ENCODE measurements at places on chromosomes 2 and 18.

- DNase-seq: no peak
Measured at GRCh38 chr18:21330122-21330701, 88.2 kb downstream of the GREB1L start.

DNA sequence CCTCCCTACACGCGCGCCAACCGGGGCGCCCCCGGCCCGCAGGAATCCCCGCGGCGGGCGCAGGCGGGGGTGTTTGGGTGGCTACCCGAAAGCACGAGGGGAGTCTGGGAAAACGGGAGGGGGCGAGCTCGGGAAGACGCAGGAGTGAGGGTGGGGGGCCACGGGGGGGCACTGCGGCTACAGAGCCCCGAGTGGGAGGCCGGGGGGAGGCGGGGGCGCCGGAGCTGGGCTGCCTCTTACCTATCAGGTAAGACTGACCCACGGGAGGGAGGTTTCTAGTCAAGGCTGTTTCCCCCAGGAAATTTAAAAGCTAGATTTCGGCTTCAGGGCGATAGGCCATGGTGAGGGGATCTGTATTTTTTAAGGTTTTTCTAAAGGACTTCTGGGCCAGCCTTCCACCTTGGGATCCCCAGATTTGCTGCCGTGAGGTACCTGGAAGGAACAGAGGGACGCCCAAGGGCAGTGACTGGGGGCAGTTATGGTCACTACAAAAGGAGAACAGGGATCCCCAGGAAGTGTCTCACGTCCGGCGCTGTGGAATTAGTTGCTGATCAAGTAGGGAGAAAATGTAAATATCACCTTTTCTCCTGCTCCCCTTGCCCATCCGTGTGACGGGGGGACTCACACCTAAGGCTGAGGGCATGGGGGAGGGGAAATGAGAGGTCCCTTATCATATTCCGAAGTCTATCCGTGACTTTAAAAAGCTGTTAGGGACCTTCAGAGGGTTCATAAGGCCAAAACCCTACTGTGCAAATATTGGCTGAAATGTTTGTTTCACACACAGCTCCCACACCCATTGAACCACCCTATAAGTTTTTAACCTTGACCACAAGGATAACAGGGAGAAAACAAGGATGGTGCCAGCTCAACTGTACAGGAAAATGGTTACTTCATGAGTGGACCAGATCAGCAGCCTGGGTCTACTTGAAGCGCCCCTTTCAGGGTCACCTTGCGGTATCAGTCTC, 638 bp upstream of the IRS1 start:
- no peak for DNase-seq

DNA sequence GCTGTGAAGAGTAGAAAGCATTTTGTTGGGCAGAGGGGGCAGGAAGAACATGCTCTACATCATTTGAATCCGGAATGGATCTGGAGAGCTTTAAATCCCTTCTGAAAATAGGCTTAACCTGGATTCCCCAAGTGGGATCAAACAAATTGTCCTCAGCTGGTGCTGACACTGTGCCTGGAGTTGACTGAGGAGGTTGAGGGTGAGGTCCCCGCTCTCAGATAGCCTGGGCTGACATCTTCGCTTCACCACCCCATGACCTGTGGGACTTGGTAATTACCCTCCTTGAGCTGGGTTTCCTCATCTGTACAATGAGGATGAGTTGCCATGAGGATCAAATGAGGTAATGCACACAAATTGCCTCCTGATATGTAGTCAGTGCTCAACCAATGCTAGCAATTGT, 117.8 kb upstream of the SMAD2 start:
- DNase-seq: no peak

GRCh38 chr2:12363138-12363537, 353.6 kb upstream of the TRIB2 start:
- DNase-seq: no peak

DNA sequence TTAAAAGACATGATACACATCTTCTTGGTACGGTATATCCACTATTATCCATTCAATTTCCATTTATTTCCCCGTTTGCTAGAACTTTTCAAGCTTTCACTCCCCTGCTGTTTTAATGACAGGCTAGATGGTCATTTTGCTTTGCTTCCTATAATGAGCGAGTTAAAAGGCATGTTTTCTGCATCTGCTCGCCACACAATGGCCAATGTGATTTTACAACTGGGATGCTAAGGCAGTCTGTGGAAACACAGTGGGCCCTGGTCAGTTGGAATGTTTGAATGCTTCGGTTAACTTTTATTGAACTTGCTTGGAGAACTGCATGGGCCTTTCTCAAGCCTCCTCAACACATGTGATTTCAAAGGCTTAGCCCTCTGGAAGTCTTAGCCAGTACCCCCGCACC, 48.4 kb upstream of the TNP1 start:
- DNase-seq: no peak

GRCh38 chr2:27170581-27171337, 22.0 kb downstream of the TCF23 start:
- DNase-seq: no peak

DNA sequence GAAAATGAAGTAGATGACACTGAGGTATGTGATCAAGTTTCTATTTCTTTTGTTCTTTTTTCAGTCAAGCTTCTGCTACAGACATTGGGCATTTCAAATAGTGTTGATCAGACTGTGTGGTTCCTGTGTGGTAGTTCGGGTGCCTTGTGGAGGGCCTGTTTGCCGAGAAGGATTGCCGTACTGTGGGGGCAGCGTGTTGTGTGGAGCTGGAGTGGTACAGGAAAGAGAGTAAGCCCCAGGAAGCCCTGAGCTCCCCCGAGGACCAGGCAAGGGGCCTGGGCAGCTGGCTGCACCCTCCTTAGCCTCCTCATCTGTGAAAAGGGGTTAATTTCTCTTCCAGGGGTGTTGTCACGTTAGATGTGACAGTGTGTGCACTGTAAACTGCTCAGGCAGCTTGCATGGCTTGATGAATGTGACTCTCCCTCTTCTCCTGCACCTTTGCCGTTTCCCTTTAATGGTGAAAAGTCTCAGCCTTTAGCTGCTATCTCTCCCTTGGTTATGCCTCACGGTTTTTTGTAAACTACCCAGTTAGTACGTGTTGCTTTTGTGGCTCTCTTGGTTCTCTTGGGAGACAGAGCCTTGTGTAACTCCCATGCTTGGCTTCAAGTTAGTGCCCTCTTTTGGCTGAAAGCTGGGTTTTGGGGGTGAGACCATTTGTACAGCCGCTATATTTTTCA, 19.5 kb downstream of the C2orf74 start:
- no peak for DNase-seq

DNA sequence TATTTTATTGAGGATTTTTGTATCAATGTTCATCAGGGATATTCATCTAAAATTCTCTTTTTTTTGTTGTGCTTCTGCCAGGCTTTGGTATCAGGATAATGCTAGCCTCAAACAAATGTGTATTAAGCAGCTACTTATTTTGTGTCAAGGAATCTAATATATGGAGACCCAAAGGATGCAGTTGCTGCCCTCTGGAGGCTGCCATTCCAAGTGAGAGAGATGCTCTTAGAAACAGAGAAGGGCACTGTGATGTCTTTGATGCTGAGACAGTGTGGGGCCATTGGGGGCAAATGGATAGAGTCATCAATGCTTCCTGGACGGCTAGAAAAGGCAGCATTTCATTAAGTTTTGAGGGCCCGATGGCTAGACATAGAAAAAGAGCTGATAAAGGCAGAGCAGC, 292.6 kb downstream of the SETBP1 start:
- DNase-seq: no peak

- DNase-seq: no peak
Measured at GRCh38 chr2:205451901-205452512, 230.3 kb upstream of the NRP2 start.

DNA sequence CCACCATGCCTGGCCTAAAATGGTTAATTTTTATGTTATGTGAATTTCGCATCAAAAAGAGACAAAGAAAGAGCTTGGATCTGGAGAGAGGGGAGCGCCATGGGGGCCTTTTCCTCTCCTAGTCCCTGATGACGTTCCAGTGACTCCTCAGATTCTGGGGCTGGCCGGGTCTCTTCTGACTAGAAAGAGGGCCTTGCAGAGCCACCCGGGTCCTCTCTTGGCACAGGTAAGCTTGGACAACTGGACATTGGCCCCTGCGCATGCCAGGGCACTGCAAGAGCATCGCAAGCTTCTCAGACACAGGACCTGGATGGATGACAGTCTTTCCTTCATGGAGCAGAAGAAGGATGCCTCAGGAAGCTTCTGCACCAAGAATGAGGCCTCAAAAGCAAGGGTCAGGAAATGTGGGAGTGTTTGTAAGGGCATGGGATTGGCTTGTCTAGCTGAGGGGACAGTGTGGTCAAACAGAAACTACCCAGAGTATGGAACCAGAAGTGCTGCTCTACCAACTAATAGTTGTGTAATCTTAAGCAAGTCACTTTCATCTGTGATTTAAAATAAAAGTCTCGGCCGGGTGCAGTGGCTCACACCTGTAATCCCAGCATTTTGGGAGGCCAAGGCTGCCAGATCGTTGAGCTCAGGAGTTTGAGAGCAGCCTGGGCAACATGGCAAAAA, 35.2 kb downstream of the FOSL2 start:
- no peak for DNase-seq

- no peak for DNase-seq
Measured at GRCh38 chr2:228771774-228772173, 499.3 kb downstream of the PID1 start.

DNA sequence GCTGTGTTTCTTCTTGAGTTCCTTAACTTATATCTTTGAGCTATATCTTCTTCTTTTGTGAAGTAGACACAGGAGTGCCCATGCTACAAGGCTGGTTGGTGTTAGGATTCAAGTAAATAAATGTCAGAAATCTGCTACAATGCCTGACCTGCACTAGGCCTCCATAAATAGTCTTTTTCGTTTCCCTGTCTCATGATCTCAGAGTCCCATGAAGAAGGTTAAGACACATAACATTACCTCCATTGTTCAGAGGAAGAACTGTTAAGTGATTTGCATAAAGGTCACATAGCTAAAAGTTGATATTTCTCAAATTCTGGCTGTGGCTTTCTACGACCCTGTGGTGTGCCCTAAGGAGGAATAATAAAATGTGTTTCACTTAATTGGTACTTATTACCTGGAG, 228.4 kb downstream of the KCNS3 start:
- no peak for DNase-seq
